Stimulated activated CD4-positive, alpha-beta T cell treated with anti-CD3 and anti-CD28 coated beads, TNF-alpha, amount 100 ng/mL, for 24 hours (primary cell): ENCODE measurements at places on chromosomes 5 and 9.

- DNase-seq, result no peak
Observed at GRCh38 chr9:3912817-3913216, 387.0 kb upstream of the RFX3 start.

- DNase-seq, result no peak
Observed at GRCh38 chr9:124209279-124209678, 48.5 kb upstream of the NEK6 start.

DNA sequence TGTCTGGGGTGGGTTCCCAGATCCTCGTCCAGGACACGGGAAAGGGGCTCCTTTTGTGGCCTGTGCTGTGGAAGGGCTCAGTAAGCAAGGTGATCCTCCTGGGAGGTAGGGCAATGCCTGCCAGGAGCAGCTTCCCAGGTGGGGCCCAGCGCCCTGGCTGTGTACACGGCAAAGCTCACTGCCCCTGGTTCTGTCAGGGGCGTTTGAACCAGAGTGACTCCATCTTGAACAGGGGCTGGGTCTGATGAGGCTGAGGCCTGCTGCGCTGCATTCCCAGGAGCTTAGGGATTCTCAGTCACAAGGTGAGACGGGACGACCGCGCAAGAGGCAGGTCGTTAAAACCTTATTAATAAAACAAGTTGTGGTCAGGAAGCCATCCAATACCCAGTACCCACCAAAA, 19.9 kb upstream of the SLC12A7 start:
- no peak for DNase-seq

- DNase-seq, result no peak
Observed at GRCh38 chr9:128675382-128675781, 13.6 kb upstream of the SET start.

DNA sequence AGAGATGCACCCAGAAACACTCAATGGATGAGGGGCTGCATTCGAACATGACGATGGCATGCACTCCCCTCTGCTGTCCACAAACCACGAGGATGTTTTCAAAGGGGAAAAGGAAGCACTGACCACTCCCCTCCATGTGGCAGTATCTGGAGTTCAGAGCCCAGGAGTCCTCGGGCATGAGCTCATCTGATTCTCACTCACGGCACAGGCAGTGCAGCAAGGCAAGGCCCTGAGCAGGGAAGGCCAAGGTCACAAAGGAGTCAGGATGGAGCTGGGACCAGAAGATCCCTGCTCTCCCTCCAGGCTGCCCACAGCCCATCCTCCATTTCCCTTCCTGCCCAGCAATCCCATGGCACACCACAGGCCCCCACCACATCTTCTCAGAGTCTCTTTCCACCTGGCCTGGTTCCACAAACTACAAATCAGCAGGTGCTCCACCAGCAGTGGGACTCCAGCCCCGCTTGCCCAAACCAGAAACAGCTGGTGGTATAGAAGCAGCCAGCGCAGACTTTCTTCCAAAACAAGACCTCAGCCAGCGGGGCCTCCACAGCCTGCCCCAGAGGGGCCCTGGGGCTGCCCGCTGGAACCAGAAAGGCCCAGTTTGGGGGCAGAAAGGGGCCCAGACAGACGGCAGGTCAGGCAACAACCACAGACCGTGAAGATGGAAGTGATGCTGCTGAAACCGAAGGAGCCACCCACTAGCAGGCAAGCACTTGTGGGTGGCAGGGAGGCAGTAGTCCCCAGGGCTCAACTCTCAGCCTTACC, 12.2 kb downstream of the TNIP1 start:
- no peak for DNase-seq

DNA sequence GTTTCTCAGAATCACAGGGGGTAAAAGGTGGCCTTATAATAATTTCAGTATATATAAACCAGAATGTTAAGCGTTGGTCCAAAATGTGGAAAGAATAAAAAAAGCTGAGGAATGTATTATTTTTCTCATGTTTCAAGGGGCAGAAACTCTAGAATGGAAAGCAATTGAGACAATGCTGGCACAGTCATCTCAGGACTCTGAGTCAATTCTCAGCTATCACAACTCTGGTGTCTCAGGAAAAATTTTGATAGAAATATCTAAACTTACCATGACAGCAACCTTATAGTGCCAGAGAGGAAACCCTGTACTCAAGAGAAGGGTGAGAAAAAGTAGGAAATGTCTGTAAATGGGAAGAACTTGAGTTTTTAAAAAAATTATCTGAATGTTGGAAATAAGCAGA, 1189.4 kb upstream of the NUDT12 start:
- DNase-seq, result no peak
